GM12891 (cell line): ENCODE measurements at places on chromosomes 13 and 19.

DNA sequence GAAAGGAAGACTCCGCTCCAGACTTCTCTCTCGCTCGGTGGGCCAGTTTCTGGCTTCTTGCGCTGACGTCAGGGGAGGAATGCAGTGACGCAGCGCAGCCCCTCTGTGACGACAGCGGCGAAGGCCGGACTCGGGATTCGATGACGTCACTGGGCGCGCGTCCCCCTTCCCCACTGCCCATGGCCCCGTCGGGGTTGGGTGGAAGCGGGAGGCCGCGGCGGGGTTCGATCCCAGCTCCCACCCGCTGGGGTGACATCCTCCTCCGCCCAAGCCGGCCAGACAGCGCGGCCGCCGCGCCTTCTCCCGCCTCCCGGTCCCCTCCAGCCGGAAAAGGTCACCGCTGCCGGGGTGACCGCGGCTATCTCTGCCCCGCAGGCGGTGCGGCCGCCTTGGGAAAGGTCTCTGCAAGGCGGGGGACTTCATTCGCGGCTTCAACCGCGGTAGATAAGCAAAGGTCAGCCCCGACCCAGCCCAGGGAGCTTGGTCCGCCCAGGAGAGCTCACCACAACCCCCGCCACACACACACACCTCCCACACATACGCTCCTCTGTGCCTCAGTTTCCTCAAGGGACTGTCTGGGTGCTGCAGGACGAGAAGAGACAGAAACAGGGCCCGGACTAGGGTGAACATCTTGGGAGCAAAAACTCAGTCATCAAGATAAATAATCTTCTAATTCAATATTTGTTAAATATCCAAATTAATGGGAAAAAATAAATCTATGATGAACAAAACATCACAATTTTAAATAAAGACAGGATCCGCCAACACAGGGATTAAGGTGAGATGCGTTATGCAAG, 844 bp upstream of the RFX1 start:
- no peak for DNase-seq

GRCh38 chr19:18141031-18141430, 11.9 kb upstream of the PIK3R2 start:
- DNase-seq: no peak

GRCh38 chr13:46507981-46508380, 45.0 kb upstream of the LRCH1 start:
- DNase-seq: no peak

- no peak for DNase-seq
These were observed 334 bp upstream of the ANGPTL6 start for GRCh38 chr19:10102787-10103236.

- DNase-seq: no peak
These were observed 6.3 kb upstream of the DNAAF3 start for GRCh38 chr19:55172741-55173140.

GRCh38 chr13:40644838-40645604, 21.4 kb downstream of the FOXO1 start:
- no peak for DNase-seq

GRCh38 chr13:83839146-83839545, 43.1 kb downstream of the SLITRK1 start:
- no peak for DNase-seq

- no peak for DNase-seq
These were observed 350.2 kb downstream of the IRS2 start for GRCh38 chr13:109436055-109436622.

DNA sequence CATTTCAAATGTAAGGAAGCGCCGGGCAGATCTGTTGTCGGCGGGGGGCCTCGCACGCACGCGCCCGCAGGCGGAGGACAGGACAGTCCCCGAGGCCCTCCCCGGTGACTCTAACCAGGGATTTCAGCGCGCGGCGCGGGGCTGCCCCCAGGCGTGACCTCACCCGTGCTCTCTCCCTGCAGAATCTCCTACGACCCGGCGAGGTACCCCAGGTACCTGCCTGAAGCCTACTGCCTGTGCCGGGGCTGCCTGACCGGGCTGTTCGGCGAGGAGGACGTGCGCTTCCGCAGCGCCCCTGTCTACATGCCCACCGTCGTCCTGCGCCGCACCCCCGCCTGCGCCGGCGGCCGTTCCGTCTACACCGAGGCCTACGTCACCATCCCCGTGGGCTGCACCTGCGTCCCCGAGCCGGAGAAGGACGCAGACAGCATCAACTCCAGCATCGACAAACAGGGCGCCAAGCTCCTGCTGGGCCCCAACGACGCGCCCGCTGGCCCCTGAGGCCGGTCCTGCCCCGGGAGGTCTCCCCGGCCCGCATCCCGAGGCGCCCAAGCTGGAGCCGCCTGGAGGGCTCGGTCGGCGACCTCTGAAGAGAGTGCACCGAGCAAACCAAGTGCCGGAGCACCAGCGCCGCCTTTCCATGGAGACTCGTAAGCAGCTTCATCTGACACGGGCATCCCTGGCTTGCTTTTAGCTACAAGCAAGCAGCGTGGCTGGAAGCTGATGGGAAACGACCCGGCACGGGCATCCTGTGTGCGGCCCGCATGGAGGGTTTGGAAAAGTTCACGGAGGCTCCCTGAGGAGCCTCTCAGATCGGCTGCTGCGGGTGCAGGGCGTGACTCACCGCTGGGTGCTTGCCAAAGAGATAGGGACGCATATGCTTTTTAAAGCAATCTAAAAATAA, 18.2 kb downstream of the IL17D start:
- DNase-seq: peak; percentile 44

- DNase-seq: no peak
These were observed 676.1 kb upstream of the KLHL1 start for GRCh38 chr13:70784207-70784989.

DNA sequence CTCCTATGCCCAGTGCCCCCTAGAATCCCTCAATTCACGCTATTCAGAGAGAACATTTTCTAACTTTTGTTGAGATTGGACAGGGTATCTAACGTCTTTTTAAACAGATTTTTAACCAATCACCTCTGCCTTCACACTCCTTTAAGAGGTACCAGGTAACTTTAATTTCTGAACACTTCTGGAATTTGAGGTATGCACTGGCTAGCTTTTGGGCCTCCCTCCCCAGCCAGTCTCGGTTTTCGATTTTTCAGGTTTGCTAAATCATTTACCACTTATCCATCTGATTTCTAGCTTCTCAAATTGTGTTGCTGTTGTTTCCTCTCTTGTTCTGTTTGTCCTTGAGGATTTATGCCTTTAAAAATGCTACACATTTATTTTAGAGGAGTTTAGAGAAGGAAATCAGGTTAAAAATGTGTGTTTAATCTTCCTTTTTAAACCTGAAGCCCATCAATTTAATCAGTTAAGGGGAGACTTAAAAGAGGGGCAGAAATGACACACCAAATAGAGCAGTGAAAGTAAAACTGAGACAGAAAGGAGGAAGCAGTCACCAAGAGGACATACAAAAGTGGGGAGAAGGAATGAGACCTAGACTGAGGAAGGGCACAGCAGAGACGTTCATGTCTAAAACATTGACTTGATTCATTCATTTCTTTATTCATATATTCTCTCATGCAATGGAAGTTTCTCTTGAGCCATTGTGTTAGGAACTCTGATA, 139.6 kb upstream of the HTR2A start:
- DNase-seq: no peak

DNA sequence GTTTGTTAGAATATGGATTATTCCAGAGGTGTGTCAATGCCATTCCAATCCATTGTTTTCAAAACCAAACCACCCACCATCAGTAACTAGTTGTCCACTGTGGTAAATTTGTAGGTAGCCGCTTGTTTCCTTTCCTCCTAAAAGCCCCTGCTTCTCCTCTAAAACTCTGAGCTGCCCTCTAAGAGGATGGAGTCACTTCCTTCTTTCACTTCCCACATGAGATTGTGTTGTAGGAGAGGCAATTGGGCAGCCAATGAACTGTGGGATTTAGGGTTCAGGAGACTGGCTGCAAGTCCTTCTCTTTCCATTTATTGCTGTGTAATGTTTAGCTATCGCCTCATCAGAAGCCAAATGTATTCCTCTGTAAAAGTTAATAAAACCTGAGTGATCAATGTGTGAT, 49.9 kb upstream of the RFXAP start:
- DNase-seq: no peak

GRCh38 chr13:24854311-24854710, 90.3 kb downstream of the RNF17 start:
- no peak for DNase-seq

- DNase-seq: no peak
These were observed 20.7 kb downstream of the LIG1 start for GRCh38 chr19:48149430-48149829.

GRCh38 chr13:44899967-44900366, 89.3 kb downstream of the NUFIP1 start:
- DNase-seq: no peak

- DNase-seq: no peak
These were observed 25.2 kb upstream of the ATP11A start for GRCh38 chr13:112664501-112665203.

DNA sequence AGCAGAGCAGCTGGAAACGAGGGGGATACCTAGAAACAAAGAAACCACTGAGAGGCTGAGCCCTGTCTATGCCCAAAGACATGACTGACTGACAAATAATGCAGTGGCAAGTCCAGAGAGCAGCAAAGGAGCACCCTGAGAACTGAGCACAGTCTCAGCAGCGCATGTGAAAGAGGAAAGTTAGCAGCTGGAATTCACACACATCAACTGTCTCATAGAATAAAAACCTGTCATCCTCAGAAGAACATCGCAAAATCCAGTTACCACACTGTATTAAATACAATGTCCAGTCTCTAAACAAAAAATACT, 24.1 kb upstream of the DLEU7 start:
- DNase-seq: no peak

DNA sequence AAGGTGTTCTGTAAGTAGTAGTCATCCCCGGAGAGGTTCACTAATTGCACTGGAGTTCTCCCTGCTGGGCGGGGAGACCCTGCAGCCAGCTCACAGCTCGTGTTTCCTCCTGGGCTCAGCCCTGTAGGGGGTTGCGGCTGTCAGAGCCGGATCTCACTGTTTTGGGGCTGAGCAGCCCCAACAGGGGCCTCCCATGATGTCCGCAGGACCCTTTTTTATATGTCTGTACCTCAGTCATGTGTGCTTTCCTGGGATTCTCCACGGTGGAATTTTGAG, 130.2 kb upstream of the MCF2L start:
- DNase-seq: no peak

DNA sequence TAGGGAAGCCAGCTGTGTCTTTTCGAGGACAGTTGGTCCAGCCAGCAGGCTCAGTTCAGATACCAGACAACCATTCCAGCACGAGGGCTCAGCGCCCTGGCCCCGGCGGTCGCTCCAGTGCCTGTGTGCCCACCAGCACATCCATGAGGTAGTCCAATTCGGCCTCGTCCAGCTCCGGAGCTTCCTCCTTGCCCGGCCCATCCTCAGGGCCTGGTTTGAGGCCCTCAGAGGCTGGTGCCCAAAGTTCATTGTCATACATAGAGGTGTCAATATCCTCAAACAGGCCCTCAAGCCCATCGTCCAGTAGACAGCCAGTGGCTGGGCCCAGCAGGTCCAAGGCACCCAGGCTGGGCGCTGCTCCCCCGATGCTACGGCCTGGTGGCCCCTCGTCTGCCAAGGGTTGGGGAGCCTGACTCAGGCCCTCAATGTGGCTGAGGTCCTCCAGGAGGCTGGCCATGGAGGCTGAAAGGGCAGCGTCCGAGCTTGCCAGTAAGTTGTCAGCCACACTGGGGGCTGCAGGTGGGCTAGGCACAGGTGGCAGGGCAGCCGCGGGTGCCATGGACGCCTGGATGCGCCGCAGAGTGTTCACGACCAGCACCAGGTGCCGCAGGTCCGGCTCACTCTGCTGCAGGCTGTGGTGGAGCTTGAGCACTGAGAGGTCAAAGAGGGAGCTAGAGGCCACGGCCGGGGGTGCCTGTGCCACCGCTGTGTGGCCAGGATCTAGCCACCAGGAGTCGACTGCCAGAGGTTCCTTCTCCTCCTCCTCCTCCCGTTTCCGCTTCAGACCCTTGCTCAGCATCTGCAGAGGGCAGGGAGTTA, 2.8 kb downstream of the SERTAD1 start:
- no peak for DNase-seq

DNA sequence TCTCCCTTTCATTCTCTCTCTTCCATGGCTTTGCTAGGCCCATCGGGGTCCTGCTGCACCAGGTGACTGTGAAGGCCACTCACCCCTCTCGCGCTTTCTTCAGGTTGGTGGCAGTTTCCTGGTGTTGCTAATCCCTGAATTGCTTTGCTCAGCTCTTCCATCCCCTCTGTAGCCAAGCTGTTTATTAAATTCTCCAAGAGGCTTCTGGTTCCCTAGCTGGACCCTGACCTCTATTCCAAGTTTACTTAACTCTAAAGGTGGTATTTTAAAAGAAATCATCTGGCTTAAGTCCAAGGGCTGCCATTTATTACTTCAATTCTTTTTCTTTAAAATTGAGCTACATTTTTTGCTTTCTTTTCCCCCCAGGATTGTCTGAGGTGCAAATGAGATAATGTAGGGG, 32.7 kb upstream of the MICU2 start:
- no peak for DNase-seq

DNA sequence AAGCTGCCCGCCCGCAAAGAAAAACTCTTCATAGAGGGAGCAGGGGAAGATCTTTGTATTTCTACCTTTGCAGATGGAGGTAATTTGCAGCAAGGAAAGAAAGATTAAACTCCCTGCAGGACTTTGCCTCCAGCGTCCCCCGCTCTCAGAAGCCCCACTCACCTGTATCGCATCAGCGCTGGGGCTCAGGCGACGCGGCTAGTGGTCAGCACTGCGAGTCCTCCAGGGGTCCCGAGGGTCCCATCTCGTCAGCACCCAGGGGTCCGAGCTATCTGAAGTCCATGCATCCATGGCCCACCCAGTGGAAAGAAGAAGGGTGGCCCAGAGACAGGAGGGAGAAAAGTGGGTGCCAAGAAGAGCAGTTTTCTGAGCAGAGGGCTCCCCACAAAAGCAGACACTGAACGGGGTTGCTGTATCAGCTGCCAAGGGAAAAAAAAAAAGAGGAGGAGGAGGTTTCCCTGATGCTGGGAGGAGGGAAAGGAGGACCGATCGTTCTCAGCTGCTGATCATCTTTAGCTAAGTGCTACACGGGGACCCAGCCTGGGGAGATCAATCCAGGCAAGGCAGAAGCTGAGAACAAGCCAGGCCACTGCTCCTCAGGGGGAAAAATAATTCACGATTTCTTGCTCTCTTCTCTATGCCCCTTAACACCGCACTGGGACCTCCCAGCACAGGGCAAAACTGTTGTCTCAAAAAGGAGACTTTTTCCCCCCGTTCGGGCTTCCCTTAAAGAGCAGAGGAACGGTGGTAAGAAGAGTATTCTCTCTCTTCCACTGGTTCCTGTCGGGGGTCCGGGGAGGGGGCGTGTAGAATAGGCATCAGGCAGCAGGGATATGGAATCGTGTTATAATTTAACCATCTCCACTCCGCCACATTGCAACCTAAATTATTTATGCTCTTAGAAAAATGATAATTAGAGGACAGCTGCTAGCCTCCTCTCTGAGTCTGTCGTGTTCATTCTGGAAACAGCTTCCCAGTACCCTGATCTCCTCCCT, 117.7 kb upstream of the CACNA1A start:
- DNase-seq: no peak

- DNase-seq: no peak
These were observed 5.3 kb downstream of the ZNF57 start for GRCh38 chr19:2905918-2906519.

DNA sequence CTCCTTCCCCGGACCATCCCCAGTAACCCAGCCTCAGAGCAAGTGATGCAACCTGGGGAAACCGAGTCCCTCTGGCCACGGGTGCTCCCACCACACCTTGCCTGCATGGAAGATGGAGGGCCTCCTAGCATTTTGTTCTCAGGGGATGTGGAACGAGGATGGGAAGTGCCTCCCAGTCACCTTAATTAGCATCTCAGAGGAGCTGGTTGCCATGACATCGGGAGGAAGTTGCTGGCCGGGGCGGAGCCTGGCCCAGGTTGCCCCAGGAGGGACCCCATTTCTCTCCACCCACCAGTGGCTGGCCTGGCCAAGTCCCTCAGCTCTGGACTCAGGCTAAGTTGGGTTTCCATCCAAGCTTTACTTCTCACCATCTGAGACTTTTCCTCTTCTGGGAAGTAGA, 24.1 kb upstream of the PTPRS start:
- no peak for DNase-seq
